ENCODE measurements at places on chromosomes 6 and 20. TPM values are rescaled to one million over a fixed set of nuclear protein-coding genes. Genes with fewer than 3 reads are reported as not detected.

- no peak overlapping the region for H3K4me3 ChIP-seq
- H3K27me3 ChIP-seq: no peaks in the 10 kb centered on the region
- H3K4me1 ChIP-seq: no peaks in the 10 kb centered on the region
- DNase-seq: no peak
- no peak overlapping the region for H3K27ac ChIP-seq
- no peaks in the 10 kb centered on the region for H3K36me3 ChIP-seq
Observed at GRCh38 chr6:80543598-80544222, 437.2 kb downstream of the BCKDHB start.

GRCh38 chr6:3053231-3053508 is 15.1 kb upstream of the RIPK1 start:
- H3K4me1 ChIP-seq: peaks cover 14% of the 10 kb centered on the region
- H3K27ac ChIP-seq: no peak overlapping the region
- H3K4me3 ChIP-seq: peak overlapping the region; percentile 32
- no peaks in the 10 kb centered on the region for H3K27me3 ChIP-seq

The CDH4 gene
- total RNA-seq: 0.94 TPM

The TMEM30A gene
- total RNA-seq: 47.3 TPM
